ENCODE measurements at places on chromosomes 13 and 19. TPM values are rescaled to one million over a fixed set of nuclear protein-coding genes. Genes with fewer than 3 reads are reported as not detected.

DNA sequence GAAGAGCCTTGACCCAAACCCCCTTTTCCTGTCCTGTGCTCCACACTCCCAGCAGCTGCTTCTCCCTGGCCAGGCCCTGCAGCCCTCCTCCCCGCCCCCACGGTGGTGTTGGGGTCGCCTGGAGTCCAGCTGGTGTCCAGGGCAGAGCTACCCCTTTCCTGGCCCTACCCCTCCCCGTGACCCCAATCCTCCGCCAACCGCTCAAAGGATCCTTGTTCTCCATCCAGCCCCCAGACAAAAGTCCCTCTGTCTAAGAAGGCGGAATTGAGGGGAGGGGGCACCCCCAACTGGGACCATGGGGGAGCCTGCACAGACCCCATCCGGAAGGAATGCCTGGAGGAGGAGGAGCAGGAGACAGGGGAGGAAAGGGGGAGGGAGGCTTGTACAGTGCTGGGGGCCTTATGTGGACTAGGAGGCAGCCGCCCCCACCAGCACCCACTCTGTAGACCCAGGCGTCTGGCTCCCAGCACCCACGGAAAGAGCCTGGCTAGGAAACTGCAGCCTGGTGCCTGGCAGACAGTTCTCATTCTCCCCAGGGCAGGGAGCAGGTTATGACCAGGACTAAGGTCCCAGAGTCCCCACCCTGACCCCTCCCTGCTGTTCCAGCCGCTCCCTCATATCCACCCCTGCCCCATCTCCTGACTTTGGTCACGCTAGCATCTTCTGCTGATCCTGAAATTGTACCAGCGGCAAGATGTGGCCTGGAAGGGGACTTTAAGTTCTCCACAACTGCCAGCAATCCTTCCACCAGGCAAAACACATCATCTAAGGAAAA, at the start of gene FXYD3:
TSS of gene FXYD3 (plus strand) at position 647 of the 775 bp plus-strand sequence. CDS start 3,554 bp downstream, outside the sequence.
- H3K36me3 ChIP-seq = no peaks in the 10 kb centered on the region
- H3K4me1 ChIP-seq = peaks cover 14% of the 10 kb centered on the region
- H3K27me3 ChIP-seq = no peaks in the 10 kb centered on the region
- H3K4me3 ChIP-seq = peak within 1 kb of the TSS; percentile 17
- peak; percentile 55 for DNase-seq

DNA sequence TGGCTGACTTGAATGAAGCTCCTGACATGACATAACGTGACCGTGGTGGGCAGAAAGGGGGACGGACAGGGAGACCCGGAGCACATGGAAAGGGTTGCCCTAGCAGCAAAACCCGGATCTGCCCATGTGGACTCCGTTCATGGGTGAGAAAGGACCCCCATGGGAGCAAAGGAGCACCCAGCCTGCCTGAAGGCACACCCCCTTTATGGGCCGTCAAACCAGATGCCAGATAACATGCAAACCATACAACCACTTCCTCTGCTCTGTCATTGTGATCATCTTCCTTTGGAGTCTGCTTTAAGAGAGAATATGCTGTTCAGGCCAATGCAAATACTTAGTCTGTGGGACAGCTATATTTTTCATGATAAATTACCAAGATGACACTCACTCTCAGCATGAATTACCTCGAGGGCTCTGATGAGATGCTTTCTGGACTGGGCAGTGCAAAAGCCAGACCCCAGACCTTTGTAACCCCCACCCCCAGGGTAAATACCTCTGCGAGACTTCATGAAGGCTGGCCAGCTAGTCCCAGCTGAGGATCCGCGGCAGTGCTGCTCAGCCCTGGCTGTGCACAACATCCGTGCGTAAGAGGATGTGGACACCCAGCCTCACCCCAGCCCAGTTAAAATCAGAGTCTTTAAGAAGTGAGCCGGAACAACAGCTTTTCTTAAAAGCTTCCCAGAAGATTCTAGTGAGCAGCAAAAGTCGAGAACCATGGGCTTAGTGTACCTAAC, 126.6 kb downstream of the USP12 start:
- no peak overlapping the region for H3K27ac ChIP-seq
- H3K4me1 ChIP-seq = no peaks in the 10 kb centered on the region
- H3K27me3 ChIP-seq = no peaks in the 10 kb centered on the region
- no peak for DNase-seq

GRCh38 chr19:39174142-39174541, 22.6 kb upstream of the NCCRP1 start:
- H3K27me3 ChIP-seq = no peaks in the 10 kb centered on the region
- no peaks in the 10 kb centered on the region for H3K4me1 ChIP-seq
- H3K4me3 ChIP-seq = no peak overlapping the region
- no peaks in the 10 kb centered on the region for H3K36me3 ChIP-seq
- H3K27ac ChIP-seq = no peak overlapping the region
- DNase-seq = peak; percentile 30

DNA sequence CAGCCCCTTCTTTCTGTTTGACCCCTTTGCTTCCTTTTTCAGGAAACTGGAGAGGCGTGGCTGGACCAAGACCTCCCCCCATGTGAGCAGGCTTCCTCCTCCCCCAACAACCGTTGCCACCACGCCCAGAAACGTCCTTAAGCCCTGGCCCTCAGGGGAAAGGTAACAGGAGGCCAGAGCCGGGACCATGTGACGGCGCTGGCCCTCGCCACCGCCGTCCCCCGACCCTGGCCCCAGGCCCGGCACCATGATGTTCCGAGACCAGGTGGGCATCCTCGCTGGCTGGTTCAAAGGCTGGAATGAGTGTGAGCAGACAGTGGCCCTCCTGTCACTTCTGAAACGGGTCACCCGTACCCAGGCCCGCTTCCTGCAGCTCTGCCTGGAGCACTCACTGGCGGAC, 14.4 kb downstream of the SAMD4B start:
- DNase-seq = no peak
- H3K4me1 ChIP-seq = no peaks in the 10 kb centered on the region
- no peak overlapping the region for H3K4me3 ChIP-seq
- no peaks in the 10 kb centered on the region for H3K36me3 ChIP-seq
- H3K27me3 ChIP-seq = no peaks in the 10 kb centered on the region

DNA sequence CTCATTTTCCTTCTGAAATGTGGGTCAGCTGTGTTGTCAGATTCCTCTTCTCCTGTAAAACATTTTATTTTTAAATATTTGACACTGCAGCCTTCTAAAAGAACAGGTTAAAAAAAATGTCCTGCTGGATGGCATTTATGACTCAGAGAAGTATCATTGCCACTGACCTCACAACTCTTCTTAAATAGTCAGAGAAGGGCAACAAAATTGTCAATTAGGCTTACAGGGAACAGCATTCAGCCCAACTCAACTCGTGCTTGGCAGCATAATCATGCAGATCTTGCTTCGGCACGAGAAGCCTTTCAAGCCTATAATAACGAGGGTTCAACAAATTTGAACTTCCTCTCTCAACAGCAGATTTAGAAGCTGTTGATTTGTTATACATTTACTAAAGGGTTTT, 296.7 kb upstream of the DACH1 start:
- no peak for DNase-seq
- H3K27ac ChIP-seq = no peak overlapping the region
- no peaks in the 10 kb centered on the region for H3K27me3 ChIP-seq
- H3K4me3 ChIP-seq = no peak overlapping the region
- no peaks in the 10 kb centered on the region for H3K4me1 ChIP-seq

GRCh38 chr13:20221772-20222171, 10.3 kb downstream of the GJB6 start:
- H3K4me1 ChIP-seq = no peaks in the 10 kb centered on the region
- H3K27ac ChIP-seq = no peak overlapping the region

DNA sequence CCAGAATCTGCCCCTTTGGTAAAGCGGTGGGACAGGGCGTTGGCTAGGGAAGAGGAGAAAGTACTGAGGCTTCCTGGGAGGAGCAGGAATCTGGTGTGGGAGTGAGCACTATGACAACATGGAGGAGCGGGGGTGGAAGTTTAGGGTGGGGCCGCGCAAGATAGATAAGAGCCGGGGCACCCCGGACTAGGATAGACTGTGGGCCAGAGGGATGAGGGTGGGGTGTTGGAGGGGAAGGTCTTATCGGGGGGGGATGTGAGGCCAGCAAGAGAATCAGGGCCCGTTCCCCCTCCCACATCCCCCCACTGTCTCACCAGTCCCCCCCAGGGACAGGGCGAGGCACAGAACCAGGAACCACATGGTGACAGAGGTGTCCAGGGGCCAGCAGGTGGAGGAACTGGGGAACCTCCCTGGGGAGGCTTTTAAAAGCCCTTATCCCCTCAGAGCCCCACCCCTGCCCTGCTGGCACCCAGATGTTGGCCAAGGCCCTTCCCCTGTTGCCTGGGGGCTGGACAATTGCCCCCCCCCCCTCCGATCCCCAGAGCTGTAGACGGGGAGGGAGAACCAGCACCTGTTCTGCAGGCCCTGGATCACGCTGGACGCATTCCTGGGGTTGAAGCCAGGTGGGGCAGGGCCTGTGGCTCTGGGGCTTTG, at the start of gene KLK1:
TSS of gene KLK1 (minus strand) at position 399 of the 654 bp plus-strand sequence. CDS start at position 360, 39 bp downstream.
- DNase-seq = no peak
- H3K27me3 ChIP-seq = no peaks in the 10 kb centered on the region
- no peaks in the 10 kb centered on the region for H3K4me1 ChIP-seq
- no peak within 1 kb of the TSS for H3K27ac ChIP-seq
- H3K36me3 ChIP-seq = no peaks in the 10 kb centered on the region
- no peak within 1 kb of the TSS for H3K4me3 ChIP-seq

GRCh38 chr13:80157261-80157932, 183.5 kb downstream of the SPRY2 start:
- H3K4me3 ChIP-seq = no peak overlapping the region
- no peaks in the 10 kb centered on the region for H3K27me3 ChIP-seq
- H3K36me3 ChIP-seq = no peaks in the 10 kb centered on the region
- H3K27ac ChIP-seq = no peak overlapping the region
- H3K4me1 ChIP-seq = no peaks in the 10 kb centered on the region

DNA sequence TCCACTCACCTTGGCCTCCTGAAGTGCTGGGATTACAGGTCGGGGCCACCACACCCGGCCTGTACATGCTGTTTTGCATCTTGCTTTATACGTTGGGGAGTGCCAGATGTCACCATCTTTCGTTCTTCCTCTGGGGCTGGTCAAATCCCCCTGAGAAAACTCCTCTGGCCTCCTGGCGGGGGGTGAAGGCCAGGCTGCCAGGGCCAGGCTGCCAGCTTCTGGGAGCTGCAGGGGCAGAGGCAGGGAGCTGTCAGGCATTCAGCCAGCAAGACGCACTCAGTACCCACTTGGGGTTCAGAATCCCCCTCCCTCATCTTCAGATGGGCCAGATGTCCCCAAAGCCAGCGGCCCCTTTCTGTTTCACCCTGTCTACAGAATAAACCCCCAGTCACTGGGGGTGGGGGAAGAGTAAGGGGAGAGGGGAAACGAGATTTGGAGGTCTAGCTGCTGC, 16.1 kb downstream of the ZSWIM9 start:
- no peaks in the 10 kb centered on the region for H3K36me3 ChIP-seq
- no peak overlapping the region for H3K27ac ChIP-seq
- no peaks in the 10 kb centered on the region for H3K27me3 ChIP-seq
- no peaks in the 10 kb centered on the region for H3K4me1 ChIP-seq
- DNase-seq = no peak

GRCh38 chr13:43567608-43568007, 219.2 kb downstream of the ENOX1 start:
- no peak overlapping the region for H3K4me3 ChIP-seq
- H3K27me3 ChIP-seq = no peaks in the 10 kb centered on the region
- H3K27ac ChIP-seq = no peak overlapping the region
- no peaks in the 10 kb centered on the region for H3K4me1 ChIP-seq
- DNase-seq = no peak

DNA sequence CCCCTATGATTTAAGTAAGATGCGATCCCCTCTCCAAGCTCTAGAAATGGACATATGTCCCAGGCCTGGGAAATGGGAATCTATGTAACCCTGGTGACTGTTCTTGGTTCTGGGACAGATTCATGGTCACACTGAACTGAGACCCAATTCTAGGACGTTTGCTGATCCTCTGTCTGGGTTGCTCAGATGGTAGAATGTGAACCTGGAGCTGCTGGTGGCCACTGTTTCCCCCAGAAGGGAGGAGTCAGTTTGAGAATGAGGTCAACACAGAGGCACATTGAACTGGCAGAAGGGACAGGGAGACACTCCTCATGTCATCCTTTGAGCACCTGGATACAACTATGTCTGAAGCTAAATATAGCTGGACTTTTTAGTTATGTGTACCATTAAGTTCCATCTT, 29.1 kb downstream of the FAM187B start:
- no peaks in the 10 kb centered on the region for H3K36me3 ChIP-seq
- H3K27ac ChIP-seq = no peak overlapping the region
- H3K4me3 ChIP-seq = no peak overlapping the region
- no peaks in the 10 kb centered on the region for H3K27me3 ChIP-seq

DNA sequence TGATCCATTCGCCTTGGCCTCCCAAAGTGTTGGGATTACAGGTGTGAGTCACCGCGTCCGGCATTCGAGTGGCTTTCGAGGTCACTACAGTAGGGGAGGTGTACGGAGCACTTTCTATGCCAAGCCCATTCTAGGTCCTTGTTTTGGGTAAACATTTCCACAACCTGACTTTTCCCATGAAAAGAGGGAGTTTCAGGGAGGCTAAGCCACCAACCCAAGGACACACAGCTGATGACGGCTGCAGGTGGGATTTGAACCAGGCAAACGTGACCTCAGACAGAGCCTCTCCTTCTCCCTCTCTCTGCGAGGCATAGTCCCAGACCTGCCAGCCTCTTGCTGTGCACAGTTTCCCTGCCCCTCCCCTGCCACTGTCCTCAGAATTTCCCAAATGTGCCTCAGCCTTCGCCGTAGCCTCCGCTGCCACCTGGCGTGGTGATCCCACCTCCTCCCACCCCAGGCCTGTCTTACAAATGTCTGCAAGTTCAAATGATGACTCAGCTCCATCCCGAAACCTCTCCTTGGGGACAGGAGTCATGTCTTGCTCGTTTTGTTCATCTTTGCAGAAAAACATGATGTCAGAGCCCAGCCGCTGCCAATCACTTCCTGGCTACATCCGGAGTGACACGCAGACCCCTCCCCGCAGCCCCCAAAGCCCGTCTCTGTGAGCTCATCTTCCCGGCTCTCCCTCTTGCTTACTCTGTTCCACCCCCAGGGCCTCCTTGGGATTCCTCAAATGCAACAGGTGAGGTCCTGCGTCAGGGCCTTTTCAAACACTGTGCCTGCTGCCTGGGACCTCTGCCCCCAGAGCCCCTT, 6.6 kb upstream of the GADD45B start:
- H3K36me3 ChIP-seq = no peaks in the 10 kb centered on the region
- no peaks in the 10 kb centered on the region for H3K27me3 ChIP-seq
- H3K4me3 ChIP-seq = no peak overlapping the region
- no peak overlapping the region for H3K27ac ChIP-seq
- no peaks in the 10 kb centered on the region for H3K4me1 ChIP-seq

GRCh38 chr13:26482451-26483197, 74.9 kb upstream of the WASF3 start:
- H3K27ac ChIP-seq = no peak overlapping the region
- no peaks in the 10 kb centered on the region for H3K36me3 ChIP-seq
- H3K27me3 ChIP-seq = no peaks in the 10 kb centered on the region
- H3K4me3 ChIP-seq = no peak overlapping the region

- no peaks in the 10 kb centered on the region for H3K4me1 ChIP-seq
- no peak overlapping the region for H3K4me3 ChIP-seq
- no peaks in the 10 kb centered on the region for H3K27me3 ChIP-seq
- no peaks in the 10 kb centered on the region for H3K36me3 ChIP-seq
- DNase-seq = no peak
Measured at GRCh38 chr13:23736541-23736940, 152.7 kb downstream of the MIPEP start.

The ZFP28 gene
- total RNA-seq = 11.9 TPM

The BRME1 gene
- total RNA-seq = 1.8 TPM

The IGFLR1 gene
- 11.4 TPM for total RNA-seq

The PSG3 gene
- total RNA-seq = not detected

The URAD gene
- total RNA-seq = not detected

The PEX11G gene
- total RNA-seq = 3.7 TPM

The IGFL2 gene
- 0.27 TPM for total RNA-seq

The ZNF813 gene
- 2.0 TPM for total RNA-seq
